Activated CD8-positive, alpha-beta T cell treated with anti-CD3 and anti-CD28 coated beads for 36 hours (primary cell): ENCODE measurements at places on chromosomes 2 and 18. TPM values are rescaled to one million over a fixed set of nuclear protein-coding genes. Genes with fewer than 3 reads are reported as not detected.

Gene NTSR2
- not detected for total RNA-seq

Gene HRH4
- total RNA-seq = not detected

DNA sequence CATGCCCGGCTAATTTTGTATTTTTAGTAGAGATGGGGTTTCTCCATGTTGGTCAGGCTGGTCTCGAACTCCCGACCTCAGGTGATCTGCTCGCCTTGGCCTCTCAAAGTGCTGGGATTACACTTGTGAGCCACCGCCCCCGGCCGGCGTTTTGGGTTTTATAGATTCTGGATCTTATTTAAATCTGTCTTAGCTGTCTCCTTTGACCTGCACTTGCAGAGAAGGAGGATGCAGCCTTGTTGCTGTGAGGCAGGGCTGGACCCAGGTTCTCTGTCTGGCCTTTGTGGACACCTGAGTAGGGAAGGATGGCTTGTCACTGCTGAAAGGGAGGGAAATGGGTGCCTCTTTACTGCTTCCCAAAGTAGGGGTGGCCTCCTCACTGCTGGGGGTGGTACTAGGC, 83.0 kb upstream of the HS6ST1 start:
- no peak overlapping the region for H3K27ac ChIP-seq
- no peak for DNase-seq
- H3K27me3 ChIP-seq = peaks cover 13% of the 10 kb centered on the region
- no peaks in the 10 kb centered on the region for H3K36me3 ChIP-seq
- H3K4me1 ChIP-seq = no peaks in the 10 kb centered on the region
- no peak overlapping the region for H3K4me3 ChIP-seq

- H3K36me3 ChIP-seq = no peaks in the 10 kb centered on the region
- no peaks in the 10 kb centered on the region for H3K27me3 ChIP-seq
- peak; percentile 41 for DNase-seq
- no peak overlapping the region for H3K4me3 ChIP-seq
- no peak overlapping the region for H3K27ac ChIP-seq
- H3K4me1 ChIP-seq = peaks cover 14% of the 10 kb centered on the region
These were observed 551.1 kb downstream of the TNS1 start for GRCh38 chr2:217451666-217452065.

- no peak overlapping the region for H3K4me3 ChIP-seq
- H3K4me1 ChIP-seq = no peaks in the 10 kb centered on the region
- no peaks in the 10 kb centered on the region for H3K36me3 ChIP-seq
- DNase-seq = peak; percentile 32
- peaks cover 4% of the 10 kb centered on the region for H3K27me3 ChIP-seq
These were observed 35.1 kb upstream of the RASGRP3 start for GRCh38 chr2:33441235-33441810.

GRCh38 chr2:176553685-176554100, 284.5 kb downstream of the MTX2 start:
- H3K27me3 ChIP-seq = peaks cover 45% of the 10 kb centered on the region
- peak; percentile 49 for DNase-seq
- peak overlapping the region; percentile 77 for H3K4me3 ChIP-seq

DNA sequence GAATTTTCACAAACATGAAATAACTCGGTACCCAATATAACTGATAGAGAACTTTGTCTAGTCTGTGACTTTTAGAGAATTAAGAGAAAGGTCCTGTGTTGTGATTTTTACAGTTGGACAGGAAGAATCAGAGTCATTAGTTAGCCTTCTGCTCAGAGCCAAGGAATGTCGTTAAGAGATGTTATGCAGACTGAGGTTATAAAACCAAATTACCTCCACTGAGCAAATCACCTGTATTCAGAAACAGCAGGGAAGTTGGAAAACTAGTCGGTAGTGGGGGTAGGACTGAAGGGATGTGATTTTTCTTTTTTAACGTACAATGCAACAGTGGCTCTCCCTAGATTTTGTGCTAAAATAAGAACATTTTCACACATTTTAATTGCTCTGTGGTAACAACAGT, 18.5 kb downstream of the TANK start:
- H3K27ac ChIP-seq = no peak overlapping the region
- no peak overlapping the region for H3K4me3 ChIP-seq
- H3K36me3 ChIP-seq = peaks cover 73% of the 10 kb centered on the region
- H3K27me3 ChIP-seq = no peaks in the 10 kb centered on the region

DNA sequence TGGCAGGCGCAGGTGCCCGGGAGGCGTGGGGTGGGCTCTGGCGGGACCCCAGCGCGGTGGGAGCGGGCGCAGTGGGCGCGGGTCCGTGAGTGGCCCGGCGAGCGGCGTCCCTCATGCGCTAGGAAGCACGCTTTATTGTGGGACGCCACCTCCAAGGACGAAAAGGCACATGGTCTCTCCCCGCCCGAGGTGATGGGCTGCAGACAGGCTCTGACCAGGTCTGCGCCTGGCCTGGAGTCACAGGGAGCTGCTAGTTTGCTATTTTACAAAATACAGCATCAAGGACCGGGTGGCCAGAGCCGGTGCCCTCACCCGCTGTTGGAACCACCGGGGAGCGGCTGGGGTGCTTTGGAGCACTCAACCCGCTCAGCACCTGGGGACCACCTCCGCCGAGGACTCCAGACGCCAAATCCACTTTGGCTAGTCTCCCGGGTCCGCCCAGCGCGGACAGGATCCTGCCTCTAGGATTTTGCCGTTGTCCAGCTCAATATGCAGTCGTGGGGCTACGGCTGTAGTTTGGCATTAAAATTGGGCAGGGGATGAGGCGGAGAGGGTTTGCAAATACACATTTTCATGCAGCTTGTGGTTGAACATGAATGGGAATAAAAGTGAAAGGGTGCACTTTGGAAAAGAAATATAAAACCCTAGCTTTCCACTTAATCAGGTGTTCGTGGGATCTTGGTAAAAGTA, 65.4 kb downstream of the LRRFIP1 start:
- peaks cover 54% of the 10 kb centered on the region for H3K4me1 ChIP-seq
- H3K36me3 ChIP-seq = peaks cover 24% of the 10 kb centered on the region

- H3K4me3 ChIP-seq = no peak overlapping the region
- DNase-seq = no peak
- H3K36me3 ChIP-seq = no peaks in the 10 kb centered on the region
These were observed 148.5 kb upstream of the CBLN2 start for GRCh38 chr18:72692595-72692994.
